ENCODE measurements at places on chromosomes 2 and 18.

DNA sequence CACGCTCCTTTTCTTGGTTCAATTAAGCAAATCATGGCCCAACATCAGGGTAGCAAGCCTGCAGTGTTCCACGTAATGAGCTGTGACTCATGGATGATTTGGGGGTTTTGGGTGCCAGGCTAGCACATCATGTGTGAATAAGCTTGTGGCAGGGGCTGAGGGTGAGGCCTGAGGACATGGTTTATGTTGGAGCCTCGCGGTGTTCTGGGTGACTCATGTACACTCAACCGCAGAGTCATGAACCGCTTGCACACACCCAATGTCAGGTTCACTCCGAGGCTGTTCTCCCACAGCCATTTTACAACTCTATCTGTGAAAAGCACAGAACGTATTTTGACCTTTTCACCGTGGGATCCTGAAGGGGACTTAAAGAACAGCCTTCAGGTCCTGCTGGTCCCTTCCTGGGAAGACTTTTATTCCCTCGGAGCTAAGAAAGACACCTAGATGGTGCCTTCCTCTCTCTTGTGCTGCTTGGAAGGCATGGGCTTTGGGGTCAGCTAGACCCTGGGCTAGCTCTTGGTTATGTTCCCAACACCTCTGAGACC lies 139.9 kb upstream of the ZEB2 start:
- peak; percentile 71 for DNase-seq

DNA sequence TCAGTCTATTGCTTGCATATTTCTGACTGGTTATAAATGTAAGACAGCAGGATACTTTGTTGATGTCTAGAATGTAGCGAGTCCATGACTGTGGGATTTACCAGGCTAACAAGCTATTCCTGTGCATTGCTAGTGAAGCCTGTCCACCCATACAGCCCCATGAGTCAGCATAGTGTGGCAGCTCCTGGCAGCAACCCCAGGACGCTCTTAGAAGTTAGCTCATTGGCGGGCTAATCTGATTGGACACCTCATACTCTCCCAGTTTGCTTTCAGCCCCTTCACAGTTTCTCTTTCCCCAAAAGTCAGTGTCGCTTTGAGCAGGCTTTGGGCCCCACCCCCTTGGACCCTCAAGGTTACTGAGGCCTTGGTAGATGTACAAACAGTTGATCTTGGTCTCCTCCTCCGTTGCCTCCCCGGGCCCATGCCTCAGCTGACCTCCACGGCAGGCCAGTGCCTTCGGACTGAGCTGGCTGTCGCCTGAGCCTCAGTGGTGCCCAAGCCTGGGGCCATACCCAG lies 48.0 kb downstream of the COA5 start:
- DNase-seq: peak; percentile 46

GRCh38 chr2:99644419-99644787 lies 154.6 kb upstream of the REV1 start:
- no peak for DNase-seq

GRCh38 chr2:218369330-218369729 lies 12.7 kb downstream of the CATIP start:
- DNase-seq: no peak

DNA sequence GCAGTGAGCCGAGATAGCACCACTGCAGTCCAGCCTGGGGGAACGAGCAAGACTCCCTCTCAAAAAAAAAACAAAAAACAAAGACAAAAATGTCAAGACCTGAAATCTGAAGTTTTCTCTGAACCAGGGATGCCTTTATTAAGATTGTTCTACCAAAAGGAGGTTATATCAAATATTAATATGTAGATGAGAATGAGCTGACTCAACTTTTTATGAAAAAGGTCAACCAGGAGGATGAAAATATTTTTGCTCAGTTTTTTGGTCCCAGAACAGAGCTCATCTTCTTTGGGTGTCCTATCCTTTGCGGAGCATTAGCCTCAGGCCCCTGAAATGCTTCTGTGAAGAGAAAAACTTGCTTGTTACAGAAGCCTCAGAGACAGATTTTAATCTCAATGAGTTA lies 44.0 kb downstream of the NEMP2 start:
- DNase-seq: no peak

DNA sequence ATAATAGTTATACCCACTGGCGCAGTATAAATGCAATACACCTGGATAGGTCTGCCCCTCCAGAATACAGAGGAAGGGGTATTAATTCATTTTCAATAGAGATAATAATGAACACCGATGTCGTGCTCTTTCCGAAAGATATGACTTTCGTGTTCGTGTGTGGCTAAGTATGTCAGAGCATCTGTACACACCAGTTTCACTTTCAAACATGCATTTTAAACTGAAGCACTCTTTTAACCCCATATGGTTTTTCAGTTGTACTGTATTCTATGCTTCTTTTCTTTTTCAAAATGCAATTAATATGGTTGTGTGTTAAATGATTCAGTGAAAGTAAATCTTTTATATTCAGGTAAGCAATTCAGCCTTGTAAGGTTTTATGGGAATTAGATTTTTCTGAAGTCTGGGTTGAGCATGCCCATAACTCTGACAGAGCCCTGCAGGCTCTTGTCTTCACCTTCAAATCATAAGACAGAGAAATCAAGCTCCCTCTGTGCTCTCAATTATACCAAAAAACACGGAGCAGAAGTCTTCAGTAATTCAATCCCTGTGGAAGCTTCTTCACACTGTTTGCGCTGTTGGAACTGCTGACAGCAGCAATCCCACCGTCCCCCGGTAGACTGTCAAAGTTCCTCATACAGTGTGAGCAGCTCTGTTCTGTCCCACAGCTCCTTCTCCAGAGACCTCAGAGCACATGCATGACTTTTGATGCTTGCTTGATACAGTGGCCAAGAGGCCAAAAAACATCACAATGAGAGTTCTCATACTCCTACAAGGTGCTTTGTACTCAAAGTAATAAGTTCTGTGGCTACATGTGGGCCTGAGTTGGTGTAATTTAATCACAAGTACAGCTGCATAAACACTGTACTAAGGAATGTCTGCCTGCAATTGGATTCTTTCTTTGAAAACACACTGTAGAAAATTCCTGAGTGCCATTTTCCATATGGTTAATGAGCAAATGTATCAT lies 186.8 kb downstream of the ZNF521 start:
- DNase-seq: no peak

DNA sequence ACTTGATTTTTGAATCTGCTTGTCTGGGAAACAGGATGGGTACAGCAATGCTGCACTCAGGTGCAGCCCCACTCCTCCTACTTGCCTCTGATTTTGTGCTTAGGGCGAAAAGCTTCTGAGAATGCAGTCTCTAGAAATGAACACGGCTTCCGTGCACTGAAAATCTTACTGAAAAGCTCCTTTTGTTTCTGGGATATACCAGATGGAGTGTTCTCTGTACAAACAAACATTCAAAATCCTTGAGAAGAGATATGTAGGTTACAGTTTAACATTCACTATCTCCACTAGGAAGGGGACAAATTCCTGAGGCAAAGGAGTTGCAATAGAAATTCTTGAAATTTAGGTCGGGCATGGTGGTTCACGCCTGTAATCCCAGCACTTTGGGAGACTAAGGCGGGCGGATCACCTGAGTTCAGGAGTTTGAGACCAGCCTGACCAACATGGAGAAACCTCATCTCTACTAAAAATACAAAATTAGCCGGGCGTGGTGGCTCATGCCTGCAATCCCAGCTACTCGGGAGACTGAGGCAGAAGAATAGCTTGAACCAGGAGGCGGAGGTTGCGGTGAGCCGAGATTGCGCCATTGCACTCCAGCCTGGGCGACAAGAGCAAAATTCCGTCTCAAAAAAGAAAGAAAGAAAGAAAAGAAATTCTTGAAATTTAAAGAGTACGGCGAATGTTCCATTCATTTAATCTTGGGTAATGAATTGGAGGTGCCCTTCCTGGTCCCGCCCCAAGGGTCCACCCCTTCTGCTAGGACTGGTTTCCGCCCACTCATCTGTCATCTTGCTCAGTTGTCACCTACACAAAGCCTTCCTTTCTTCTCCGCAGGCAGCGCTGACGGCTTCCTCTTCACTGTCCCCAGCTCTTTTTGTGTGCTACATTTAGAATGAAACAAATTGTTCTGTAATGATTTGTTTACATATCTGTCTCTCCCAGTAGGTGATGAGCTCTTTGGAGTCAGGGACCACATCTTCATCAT lies 92.4 kb downstream of the SOCS6 start:
- no peak for DNase-seq

DNA sequence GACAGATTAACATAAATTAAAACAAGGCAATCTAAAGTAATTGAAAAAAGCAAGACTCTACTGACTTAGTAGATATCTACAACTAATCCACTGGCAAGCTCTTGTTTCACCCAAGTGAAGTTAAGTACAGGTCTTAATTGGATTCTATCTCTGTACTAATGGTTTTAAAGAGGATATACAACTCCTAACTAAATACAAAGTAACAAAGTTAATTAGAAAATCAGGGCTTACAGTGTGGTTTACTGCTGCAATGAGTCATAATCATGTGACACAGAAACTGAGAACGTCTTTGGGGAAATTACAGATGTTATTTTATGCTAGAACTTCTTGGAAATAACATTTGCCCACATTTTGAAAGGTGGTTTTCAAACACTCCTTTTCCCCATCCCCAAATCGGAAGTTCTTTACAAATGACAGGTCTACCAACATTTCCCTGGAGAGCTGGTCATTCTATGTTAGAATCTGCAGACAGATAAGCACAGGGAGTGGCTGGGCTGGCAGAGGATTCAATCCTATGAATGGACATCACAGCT lies 245.3 kb downstream of the STK39 start:
- no peak for DNase-seq

DNA sequence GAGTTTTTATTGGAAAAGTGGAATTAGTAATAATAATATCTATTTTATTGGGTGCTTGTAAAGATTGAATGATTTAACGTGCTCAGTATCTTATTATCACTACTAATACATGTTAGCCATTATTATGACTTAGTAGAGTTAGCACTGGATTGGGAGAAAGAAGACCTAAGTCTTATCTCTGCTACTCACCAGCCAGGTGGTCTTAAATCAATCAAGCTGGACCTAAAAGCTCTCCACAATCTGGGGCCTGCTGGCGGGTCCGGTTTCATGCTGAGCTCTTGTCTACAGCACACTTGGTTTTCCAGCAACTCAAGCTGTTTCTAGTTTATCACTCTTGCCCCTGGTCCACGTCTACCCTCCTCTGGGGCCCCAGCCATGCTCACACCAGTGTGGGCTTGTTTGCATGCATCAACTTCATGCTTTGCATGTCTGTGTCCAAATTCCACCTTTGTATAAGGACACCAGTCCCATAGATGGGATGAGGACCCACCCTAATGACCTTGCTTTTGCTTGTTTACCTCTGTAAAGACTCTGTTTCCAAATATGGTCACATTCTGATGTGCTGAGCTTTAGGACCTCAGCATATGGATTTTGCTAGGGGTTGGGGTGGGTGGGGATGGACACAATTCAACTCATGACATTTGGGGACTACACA lies 363.1 kb downstream of the LPIN1 start:
- DNase-seq: no peak

GRCh38 chr2:8193146-8193545 lies 488.7 kb upstream of the ID2 start:
- DNase-seq: no peak

DNA sequence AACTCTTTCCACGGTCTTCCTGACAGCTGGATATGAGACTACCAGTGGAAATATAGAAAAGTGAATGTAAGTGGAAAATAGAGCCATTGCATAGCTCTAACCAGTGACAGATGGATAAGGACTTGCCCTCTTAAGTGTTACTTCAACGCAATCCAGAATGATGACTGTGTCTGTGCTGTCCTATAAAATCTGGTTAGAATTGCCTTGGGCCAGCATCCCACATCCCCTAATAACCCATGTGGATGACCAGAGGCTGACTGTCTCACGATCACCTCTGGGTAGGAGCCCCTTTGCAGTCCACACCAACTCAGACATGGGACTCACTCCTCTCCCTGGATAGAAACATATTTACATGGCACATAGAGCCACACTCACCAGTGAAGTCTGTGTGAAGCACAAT lies 186.6 kb downstream of the C1D start:
- DNase-seq: no peak

GRCh38 chr18:3619746-3620145 lies 169.8 kb downstream of the TGIF1 start:
- no peak for DNase-seq

GRCh38 chr2:113711851-113712250 lies 44.6 kb downstream of the SLC35F5 start:
- no peak for DNase-seq

DNA sequence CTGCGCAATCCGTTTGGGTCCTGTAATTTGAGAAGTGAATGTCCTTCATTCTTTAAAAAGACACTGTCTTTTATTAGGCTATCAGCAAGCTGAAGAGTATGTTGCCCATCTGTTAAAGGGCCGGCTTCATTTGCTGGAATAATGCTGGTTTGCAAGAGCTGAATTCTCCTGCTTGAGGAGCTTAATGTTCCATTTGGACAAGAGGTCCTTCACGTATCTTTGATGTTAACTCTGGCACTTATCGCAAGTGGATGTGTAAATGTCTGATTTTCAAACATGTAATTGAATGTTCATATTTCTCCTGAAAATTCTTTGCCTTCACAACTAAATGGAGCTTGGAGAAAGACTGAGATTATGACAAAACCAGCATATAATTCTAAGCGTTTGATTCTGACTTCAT lies 280.8 kb upstream of the NRP2 start:
- DNase-seq: no peak

DNA sequence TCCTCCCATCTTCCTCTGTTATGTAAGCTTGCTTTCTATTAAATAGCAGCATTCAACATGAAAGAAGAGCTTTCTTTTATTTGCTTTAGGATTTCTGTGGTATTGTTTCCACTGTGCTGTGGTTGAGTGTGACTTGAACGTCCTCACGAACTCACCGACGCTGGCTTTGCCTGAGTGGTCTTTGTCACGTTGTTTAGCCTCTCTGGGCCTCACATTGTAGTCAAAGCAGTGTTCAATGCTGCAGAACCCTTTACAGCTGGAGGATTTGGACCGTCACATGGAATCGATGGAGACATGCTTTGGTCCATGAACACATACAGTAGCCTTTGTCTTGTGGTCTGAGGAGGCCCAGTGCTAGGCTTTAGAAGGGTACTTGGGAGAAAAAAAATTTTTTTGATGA lies 66.3 kb downstream of the TANC1 start:
- no peak for DNase-seq

DNA sequence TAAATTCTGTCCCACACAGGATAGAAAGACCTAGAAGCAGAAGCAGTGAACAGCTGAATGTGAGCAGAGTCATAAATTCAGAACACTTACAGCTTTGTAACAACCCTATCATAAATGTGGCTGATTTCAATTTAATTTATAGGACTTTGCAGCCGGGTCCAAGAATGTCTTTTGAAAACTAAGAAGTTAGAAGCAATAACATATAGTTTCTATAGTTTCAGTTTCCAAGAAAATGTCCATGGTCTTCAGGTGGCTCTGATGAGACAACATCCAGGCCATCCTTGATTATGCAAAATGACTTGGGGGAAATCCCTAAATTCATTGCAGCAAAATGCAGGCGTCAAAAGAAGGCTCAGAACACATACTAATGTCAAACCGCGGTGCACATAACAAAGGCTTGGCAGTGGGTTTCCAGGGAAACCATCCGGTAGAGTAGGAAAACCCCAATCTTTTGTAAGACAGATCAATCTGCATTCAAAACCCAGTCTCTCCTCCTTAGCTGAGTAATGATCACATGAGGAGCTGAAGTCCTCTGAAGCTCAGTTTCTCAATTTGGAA lies 442.2 kb upstream of the ID2 start:
- DNase-seq: no peak
